Activated naive CD4-positive, alpha-beta T cell treated with Interleukin-2 at 50 U/mL for 16 hours (primary cell): ENCODE measurements at places on chromosomes 11 and 22.

- DNase-seq = no peak
Measured at GRCh38 chr11:124769806-124770774, 8.0 kb upstream of the ESAM start.

GRCh38 chr22:41334951-41335635 lies 33.8 kb downstream of the ZC3H7B start:
- DNase-seq = no peak

DNA sequence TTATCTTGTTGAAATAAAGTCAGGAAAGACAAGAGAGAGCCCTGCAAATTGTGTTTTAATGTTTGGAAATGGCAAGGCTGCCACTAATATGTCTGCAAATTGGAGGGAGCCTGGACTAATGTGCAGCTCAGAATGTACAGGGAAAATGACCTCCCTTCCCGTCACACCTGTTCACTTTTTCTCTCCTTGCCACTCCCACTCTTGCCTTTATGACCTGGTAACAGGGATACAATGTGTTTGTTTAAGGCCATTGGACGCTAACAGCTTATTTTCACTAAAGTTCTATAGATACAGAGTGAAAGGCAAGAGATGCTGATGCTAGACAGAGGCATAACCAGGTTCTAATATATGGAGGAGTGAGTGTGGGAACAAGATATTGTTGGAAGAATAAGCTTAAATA lies 203.9 kb downstream of the RAB38 start:
- DNase-seq = no peak

DNA sequence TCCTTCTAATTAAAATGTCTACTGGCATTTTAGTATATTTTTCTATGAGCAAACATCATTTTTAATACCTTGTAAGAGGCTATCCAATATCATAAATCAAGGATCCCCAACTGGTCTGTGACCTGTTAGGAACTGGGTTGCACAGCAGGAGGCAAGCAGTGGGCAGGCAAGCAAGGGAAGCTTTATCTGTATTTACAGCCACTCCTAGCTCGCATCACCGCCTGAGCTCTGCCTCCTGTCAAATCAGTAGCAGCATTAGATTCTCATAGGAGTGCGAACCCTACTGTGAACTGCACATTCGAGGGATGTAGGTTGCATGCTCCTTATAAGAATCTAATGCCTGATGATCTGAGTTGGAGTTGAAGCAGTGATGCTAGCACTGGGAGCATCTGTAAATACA lies 70.2 kb upstream of the CREB3L1 start:
- DNase-seq = no peak

DNA sequence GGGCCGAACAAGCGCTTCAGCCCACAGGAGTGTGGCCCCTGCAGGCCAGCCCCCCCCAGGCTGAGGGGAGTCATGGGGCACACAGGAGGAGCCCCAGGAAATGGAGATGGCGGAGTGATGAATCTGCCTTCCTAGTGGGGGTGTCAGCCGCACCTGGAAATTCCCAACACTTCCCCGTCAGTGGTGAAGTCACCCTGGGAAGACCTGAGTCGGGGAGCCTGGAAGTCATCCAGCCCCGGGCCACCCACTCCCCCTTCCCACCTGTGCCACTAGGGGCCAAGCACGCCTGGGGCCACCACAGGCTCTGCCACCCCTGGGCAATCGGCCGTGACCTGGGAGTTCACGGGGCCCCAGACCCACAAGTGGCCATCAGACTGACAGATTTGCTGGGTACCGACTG lies 12.6 kb downstream of the WNT7B start:
- DNase-seq = no peak

DNA sequence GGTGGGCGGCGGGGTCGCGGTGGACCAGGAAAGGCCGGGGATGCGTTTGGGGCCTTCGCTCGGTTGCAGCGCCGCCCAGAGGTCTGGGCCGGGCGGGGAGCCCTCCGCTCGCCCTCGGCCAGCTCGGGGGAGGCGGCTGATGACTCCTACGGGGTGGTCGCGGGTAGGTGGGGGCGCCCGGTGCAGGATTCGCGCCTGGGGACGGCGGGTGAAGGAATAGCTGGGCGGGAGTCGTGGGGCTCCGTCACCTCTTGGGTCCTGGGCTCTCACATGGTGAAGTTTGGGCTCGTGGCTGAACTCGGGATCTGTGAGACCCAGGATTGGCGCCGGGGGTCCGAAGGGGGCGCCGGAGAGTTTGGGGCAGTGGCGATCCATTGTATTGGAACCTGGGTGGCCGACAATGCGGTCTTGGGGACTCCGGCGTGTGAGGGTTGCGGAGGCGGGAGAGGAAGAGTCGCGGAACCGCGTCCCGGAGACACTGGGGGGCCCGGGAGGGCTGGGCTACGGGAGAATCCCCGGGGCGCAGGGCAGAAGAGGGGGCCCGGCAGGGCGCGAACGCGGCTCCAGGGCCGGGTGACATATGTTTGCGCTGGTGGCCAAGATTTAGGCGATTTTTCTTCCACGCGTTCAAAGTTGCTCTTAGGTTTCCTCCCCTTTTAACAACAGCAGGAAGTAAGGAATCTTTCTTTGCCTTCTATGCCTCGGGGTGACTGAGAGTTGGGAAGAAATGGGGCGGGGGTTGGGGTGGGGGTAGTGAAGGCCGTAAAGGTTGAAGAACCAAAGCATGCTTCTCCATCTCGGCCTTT lies 935 bp downstream of the QSER1 start:
- peak; percentile 60 for DNase-seq

GRCh38 chr11:12288212-12288930 lies 89.0 kb upstream of the PARVA start:
- peak; percentile 42 for DNase-seq

DNA sequence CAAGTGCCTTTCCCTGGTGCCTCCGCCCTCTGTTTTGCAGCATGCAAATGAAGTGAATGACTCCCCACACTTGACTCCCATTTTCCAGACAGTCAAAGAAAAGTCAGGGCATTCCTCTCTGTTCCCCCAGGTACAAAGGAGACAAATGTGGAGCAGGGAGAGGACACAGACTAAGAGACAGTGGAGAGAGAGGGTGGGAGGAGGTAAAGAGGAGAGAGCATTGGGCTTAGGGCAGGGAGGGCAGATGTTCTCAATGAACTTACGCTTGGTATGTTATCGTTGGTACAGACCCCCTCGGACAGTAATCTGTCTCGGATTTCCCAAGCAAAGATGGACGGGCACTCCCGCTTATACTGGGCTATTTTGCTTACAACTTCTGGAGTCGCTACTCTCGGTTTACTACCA lies 9.8 kb downstream of the PAX6 start:
- no peak for DNase-seq

- no peak for DNase-seq
Measured at GRCh38 chr11:5928811-5929210, 13.2 kb upstream of the OR56A3 start.

GRCh38 chr22:36377022-36377631 lies 10.6 kb downstream of the MYH9 start:
- DNase-seq = peak; percentile 49

GRCh38 chr11:26731084-26731456 lies 9.2 kb upstream of the SLC5A12 start:
- no peak for DNase-seq

- no peak for DNase-seq
Measured at GRCh38 chr11:83543706-83544439, 257.7 kb upstream of the CCDC90B start.

GRCh38 chr11:130829920-130830511 lies 86.3 kb downstream of the SNX19 start:
- DNase-seq = no peak

DNA sequence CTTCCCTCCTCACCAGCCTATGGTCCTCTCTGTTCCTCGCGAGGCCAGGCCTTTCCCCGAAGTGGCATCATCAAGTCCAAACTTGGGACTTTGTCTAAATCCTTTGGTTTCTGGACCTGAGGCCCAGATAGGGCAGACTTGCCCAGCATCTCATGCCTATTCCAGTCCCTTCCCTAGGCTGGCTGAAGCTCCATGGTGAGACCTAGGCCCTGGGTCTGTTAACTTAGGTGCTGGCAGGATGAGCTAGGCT lies 11.5 kb downstream of the RELA start:
- no peak for DNase-seq

DNA sequence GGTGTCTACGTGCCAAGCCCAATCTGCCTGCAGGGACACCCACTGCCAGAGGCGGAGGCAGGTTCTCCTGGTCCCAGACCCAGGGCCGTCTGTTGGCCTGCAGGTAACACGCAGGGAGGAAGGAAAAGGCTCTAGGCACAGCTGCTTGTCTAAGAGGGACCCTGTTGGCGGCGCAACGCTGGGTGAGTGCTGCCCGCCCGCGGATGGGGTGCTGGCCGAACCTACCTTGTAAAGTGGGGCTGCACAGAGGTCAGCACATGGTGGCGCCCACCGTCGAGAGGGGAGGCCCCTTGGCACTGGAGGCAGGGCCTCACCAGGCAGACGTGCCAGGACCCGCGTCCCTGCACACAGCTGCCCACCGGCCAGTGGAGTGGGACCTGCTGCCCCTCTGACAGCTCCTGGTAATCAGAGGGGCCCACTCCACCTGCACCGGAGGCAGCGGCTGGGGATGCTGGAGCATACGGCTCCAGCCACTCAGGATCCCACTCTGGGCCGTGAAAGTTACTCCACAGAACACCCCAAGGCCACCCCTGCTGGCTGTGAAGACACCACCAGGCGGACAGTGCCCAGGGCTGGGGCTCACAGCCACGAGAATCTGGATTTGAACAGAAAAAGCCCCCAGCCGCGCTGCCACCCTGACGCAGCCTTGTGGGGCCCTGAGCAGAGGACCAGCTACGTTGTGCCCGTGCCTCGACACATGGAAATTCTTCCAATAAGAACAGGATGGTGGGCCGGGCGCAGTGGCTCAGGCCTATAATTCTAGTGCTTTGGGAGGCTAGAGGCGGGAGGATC lies 24.0 kb downstream of the TBX1 start:
- DNase-seq = no peak

DNA sequence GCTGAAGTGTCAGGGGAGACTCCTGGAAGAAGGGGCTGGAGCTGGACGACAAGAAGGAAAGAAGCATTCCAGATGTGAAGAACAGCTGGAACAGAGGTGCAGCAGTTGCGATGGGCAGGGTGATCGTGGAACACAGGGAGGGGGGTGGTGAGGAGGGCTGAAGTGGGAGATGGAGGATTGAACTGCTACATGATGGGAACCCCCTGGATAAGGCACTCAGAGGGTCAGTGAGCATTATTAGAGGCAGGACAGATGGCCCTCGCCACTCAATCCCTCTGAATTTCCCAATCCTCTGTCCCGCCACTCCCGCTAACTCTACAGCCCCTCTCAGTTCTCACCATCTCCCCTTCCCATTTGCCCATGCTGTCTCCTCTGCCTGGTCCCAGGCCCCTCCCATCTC lies 14.0 kb downstream of the SERPINH1 start:
- no peak for DNase-seq

DNA sequence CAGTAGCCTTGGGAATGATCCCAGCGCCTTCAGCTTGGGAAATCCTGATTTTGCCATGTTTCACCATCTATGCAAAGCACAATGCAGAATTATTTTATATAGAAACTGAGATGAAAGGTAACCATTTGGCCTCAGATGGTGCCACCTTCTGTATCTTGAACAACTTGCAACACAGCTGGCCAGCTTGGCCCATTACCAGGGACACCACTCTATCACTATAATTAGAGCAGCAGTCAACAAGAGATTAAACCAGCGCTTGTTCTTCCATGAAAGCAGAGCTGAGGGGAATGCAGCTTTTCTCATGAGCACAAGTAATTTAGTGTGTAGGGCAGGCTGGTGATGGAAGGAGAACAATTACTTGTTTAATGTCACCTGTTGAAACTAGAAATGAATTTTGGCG lies 6.7 kb upstream of the ZDHHC13 start:
- no peak for DNase-seq

- DNase-seq = no peak
Measured at GRCh38 chr11:32012049-32012448, 78.8 kb upstream of the RCN1 start.

GRCh38 chr11:132855516-132855915 lies 676.8 kb downstream of the OPCML start:
- DNase-seq = no peak

GRCh38 chr11:111913031-111913861 lies 712 bp downstream of the HSPB2 start:
- no peak for DNase-seq

DNA sequence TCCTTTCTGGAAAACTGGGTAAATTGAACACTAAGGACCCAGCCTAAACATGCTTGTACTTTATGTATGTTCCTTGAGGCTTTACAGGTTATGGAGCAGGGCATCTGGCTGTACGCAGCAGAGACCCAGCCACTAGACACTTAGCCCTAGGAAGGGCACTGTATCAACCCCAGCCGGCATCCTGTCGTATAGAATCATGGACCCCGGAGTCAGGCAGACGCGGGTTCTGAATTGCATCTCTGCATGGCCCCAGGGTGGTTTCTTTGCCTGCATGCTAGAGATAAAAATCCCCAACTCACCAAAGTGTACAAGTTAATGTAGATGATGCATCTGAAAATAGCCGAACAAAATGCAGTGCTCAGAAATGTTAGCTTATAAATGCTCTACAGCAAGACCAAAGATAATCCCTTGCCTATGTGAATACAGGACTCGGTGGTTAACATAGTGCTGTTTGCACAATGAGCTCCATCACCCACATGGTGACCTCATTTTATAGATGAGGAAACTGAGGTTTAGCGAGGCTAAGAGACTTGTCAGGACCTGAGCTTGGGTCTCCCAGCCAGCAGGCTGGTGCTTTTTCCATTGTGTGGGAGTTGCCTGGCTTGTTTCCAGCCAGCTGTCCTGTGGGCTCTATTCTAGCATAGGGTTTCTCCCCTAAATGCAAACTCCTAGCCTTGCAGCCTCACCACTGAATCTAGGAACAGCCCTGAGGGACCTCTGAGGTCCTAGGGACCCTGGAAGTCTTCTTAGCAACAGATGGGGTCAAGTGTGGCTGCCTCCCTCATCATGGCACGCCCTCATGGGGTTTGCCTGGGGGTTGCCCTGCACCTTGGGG lies 7.3 kb downstream of the CD6 start:
- DNase-seq = peak; percentile 78

GRCh38 chr11:126669416-126669815 lies 313.9 kb downstream of the ST3GAL4 start:
- no peak for DNase-seq

DNA sequence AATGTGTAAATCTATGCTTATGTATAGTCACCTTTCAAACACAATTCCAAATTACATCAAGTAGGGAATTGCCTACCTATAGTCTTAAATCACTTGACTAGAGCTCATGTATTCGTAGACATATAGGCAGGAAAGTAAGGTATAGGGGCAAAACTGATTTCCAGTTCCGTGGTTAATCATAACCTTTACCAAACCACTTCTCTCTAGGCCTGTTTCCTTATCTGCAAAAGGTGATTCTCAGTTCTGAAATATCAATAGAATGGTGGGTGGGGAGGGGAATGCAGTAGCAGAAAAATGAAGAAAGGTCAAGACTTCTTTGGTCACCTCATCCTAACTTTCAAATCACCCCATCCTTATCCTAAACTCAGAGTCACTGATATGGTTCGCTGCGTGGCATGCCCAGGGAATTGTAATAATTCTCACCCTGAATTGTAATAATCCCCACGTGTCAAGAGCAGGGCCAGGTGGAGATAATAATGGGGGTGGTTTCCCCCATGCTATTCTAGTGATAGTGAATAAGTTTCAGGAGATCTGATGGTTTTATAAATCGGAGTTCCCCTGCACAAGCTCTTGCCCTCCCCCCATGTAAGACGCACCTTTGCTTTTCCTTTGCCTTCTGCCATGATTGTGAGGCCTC lies 1.9 kb upstream of the ANO5 start:
- DNase-seq = no peak
